Lower lobe of right lung (tissue), 2 donors: ENCODE measurements at places on chromosomes 13 and 19.

DNA sequence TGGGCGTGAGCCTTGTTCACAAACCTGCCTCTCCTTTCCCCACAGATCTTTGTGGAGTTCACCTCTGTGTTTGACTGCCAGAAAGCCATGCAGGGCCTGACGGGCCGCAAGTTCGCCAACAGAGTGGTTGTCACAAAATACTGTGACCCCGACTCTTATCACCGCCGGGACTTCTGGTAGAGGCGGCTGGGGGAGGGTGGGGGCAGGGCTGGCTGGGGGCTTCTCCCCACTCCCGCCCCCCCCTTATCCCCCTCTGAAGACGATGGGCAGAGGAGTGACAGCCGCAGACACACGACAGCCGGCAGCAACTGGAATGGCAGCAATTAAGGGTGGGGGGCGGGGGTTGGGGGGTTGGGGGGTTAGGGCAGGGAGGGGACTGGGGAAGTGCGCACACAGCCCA, 1.1 kb upstream of the EPN1 start:
- no peak for DNase-seq

- DNase-seq = no peak
Observed at GRCh38 chr19:57434386-57435061, 601 bp upstream of the ZNF749 start.

- DNase-seq = no peak
Observed at GRCh38 chr13:22055259-22055658, 384.4 kb downstream of the FGF9 start.

DNA sequence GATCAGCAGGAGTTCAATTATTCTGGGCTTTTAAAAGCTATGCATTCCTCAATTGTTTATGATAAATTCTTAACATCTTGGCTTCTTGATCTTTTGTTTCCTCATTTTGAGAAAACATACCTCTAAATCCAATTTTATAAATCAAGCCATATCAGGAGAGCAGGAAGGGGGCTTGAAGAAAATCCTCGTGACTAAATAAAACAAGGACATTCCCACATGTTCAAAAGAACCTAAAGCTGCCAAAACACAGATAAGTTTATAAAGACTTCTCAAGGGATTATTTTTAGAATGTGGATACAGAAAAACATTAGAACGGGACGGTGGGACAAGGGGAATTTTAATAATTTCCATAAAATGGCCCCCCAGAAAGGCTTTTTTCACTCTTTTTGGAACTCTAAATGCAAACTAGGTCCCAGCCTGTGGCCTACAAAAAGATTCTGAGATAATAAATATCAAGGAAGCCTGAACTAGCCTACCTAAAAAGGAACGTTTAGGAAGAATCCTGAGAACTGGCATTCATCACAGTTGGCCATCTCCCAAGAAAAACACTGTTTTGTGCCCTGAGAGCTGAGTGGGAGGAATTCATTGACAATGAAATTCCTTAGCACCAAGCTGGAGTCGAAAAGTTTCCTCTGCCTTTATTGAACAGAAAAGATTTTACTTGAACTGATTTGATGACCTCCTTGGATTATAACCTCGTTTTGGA, 30.1 kb downstream of the ZAR1L start:
- no peak for DNase-seq

- DNase-seq = no peak
Observed at GRCh38 chr13:31409678-31410356, 210.0 kb downstream of the B3GLCT start.

DNA sequence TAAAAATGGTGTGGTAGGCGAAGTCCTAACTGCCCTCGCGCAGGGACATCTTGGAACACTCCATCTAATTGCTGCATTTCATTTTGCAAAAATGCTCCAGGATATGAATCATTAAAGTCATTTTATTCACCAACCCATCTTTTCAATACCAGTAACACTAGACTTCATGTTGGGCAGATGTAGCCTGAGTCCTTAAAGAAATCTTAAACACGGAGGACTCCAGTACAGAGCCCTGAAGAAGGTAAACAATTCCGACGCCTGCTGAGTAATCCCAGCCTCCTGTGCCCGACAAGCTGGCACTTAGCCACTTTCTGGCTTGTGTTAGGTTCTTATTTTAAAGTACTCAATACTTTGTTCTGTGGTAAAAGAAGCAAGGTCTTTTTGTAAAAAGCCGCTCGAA, 58.0 kb upstream of the IRS2 start:
- no peak for DNase-seq

DNA sequence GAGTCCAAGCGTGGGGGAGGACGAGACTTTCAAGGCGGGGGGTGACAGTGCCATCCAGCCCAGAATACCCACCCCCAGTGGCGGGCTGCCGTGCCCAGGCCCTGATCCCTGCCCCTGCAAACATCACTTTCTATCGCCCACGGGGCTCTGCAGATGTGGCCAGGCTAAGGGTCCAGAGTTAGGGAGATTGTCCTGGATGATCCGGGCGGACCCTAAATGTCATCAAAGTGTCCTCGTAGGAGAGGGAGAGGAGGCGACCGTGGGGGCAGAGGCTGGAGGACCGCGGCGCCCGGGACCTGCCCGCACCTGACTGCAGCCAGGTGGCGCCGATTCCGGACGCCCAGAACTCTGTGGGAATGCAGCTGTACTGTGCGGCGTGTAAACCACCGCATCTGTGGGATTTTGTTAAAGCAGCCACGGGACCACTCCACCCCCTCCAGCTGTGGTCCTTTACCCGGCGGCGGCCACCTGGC, 32.4 kb downstream of the GJA3 start:
- no peak for DNase-seq

- DNase-seq = no peak
Observed at GRCh38 chr13:49784886-49785570, 7.5 kb downstream of the KPNA3 start.

DNA sequence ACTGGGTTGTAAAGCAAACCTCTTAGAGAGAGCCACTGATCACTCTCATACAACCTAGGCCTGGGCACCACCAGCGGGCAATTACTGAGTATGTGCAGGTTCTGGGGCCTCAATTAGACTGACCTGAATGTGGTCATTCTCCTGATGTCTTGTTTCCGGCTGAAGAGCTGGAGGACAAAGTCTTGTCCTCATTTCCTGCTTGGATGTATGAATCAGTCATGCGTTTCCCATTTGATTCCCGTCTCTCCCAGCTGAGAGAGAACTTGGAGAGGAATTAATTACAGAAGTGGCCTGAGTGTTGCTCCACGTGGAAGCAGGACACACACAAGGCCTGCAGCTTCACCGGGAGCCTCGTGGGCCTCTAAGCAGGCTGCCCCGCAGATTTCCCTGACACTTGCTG, 799.3 kb upstream of the ARGLU1 start:
- DNase-seq = no peak
